ENCODE measurements at places on chromosomes 3 and 15. TPM values are rescaled to one million over a fixed set of nuclear protein-coding genes. Genes with fewer than 3 reads are reported as not detected.

Gene BCL2A1
- 124 TPM for total RNA-seq

Gene ADAMTSL3
- 26.4 TPM for total RNA-seq

Gene CERS3
- total RNA-seq: not detected

Gene KLHL6
- total RNA-seq: 36.7 TPM

Gene CLDND1
- 91.2 TPM for total RNA-seq

Gene TPRG1
- 23.4 TPM for total RNA-seq

Gene NTRK3
- total RNA-seq: 3.5 TPM

Gene CFAP100
- 21.5 TPM for total RNA-seq

Gene LYZL4
- total RNA-seq: not detected

Gene GOLGA8Q
- not detected for total RNA-seq

Gene PRR23E
- total RNA-seq: not detected

Gene NEK11
- total RNA-seq: 10.2 TPM

Gene GABRB3
- 5.5 TPM for total RNA-seq
